NCI-H1436 treated with DMSO at 0.1 percent for 48 hours (cell line): ENCODE measurements at places on chromosomes 2 and 18.

- DNase-seq, result no peak
Measured at GRCh38 chr2:36800381-36800780, 103.9 kb downstream of the VIT start.

DNA sequence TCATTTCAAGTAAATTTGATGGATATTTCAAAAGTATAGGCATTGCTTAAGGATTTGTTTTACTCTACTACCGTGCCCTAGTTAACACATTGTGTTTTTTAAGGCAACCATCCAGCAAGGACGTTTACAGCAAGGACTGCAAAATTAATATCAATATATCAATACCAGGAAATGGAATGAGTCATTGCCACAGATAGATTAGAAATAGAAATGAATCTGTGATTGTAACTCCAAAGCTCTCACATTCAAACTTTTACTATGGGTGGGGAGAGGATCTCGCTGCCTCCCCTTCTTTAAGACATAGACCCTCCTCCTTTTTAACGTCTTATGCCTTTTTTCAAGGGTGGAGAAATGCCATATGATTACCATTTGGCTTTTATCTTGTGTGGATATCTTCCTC is 3.8 kb downstream of the CD28 start:
- no peak for DNase-seq

GRCh38 chr2:198084156-198084555 is 279.8 kb downstream of the PLCL1 start:
- DNase-seq, result no peak

GRCh38 chr18:26771524-26771923 is 94.0 kb downstream of the AQP4 start:
- DNase-seq, result no peak

- DNase-seq, result no peak
Measured at GRCh38 chr2:42846026-42846425, 53.6 kb upstream of the HAAO start.

- no peak for DNase-seq
Measured at GRCh38 chr2:234429265-234429664, 67.6 kb downstream of the ARL4C start.

DNA sequence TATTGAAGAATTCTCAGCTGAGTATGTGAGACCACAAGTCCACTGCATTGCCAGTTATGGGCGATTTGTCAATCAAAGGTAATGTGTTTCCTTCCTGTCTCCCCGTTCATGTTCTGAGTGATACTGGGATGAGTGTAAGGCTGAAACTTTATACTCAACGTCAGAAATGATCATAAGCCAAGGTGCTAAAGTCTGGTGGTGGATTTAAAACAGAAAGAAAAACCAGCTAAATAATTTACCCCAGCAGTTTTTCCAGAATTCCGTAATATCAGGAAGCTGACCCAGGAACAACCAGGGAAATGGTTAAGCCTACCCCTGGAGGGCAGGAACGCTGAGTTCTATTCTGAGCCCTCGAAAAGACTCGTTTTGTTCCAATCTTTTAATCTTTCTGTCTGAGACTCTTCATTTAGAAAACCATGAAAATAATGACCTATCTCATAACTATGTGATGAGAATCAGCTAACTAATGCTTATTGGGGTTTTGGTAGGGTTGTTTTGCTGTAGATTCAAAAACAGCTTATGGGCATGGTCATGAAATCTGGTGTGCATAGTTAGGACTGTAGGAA is 149.6 kb downstream of the LAMA3 start:
- no peak for DNase-seq

GRCh38 chr2:41116106-41116797 is 664.4 kb upstream of the SLC8A1 start:
- no peak for DNase-seq
